ENCODE measurements at places on chromosomes 12 and 14.

GRCh38 chr12:55743406-55744339 lies 751 bp downstream of the GDF11 start:
- no peak for DNase-seq

- no peak for DNase-seq
These were observed 613.0 kb downstream of the DIO2 start for GRCh38 chr14:79598339-79598738.

DNA sequence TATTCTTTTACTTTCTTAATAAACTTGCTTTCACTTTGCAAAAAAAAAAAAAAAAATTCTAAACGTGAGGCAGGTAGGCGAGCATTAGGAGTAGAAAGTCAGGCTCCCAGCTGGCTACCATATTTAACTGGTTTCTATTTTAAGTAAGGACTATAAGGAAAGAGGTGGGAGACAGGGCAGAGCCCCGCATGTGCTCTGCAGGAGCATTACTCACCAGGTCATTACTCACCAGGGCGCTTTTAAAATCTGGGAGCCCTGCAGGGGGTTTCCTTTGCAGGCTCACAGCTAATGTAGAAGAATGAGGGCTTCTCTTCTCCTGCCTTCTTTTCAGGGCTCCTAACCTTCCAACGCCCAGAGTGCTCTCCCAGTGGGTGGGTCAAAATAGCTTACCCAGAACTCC lies 14.0 kb upstream of the DPF3 start:
- no peak for DNase-seq

GRCh38 chr12:47975036-47975620 lies 11.7 kb downstream of the TMEM106C start:
- DNase-seq: no peak

Data from stimulated activated CD8-positive, alpha-beta memory T cell treated with anti-CD3 and anti-CD28 coated beads, Interleukin-15, amount 100 ng/mL, for 4 hours (primary cell).